Right lobe of liver (tissue), 6 donors: ENCODE measurements at places on chromosomes 6 and 20.

DNA sequence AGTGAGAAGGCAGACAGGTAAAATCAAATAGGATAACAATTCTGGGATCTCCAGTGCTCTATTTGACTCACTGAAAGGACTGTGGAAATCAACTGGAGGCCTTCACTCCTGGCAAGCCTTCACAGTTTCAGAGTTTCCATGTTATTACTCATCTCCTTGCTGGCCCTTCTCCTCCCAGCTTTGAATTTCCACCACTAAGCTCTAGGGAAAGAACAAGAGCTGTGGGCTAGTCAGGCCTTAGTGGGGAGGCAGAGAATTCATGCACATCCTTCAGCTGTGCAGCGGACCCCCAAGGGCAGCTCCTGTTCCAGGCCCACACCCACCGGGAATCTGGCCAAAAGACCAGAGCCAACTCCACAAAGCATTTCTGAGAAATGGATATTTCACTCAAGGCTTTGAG lies 26.0 kb downstream of the MYLIP start:
- no peak for DNase-seq

- DNase-seq = no peak
Observed at GRCh38 chr20:36147690-36148089, 6.8 kb upstream of the EPB41L1 start.

DNA sequence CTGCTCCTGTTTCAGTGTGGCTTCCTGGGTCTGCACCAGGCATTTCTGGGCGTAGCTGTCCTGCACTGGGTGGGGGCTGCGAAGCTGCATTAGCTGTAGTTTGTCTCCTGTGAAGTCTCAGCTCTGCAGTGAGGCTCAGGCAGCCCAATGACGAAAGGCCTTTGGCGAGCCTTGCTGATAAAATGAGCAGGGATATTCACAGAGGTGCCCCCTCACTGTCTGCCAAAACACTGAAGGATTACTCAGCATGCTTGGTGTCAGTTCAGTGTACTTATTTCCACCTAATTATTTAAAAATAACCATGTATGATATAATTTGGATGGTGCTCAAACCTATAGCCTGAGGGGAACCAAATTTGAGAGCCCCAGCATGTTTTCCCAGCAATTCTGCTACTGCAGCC lies 73.5 kb downstream of the ECT2L start:
- no peak for DNase-seq

DNA sequence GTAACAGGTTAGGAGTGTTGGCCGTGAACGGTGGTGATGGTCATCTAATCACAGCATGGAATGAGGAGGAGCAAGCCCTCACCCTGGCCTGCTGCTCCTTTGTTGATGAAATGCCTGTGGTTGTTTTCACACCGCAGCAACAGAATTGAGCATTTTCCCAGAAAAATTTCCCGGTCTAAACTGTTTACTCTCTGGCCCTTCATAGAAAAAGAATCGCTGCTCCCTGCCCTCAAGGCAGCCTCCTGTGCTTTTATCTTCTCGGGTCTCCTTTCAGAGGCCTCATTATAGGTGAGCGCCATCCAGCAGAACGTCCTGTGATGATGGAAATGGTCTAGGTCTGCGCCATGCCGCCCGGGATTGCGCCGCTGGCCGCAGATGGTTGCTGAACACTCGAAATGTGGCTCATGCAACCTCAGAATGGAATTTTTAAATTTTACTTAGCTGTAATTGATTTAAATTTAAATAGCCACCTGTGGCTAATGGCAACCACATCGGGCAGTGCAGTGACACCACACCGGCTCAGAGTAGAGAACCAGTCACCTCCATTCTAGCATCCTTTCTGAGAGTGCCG lies 30.2 kb downstream of the PHACTR3 start:
- no peak for DNase-seq

DNA sequence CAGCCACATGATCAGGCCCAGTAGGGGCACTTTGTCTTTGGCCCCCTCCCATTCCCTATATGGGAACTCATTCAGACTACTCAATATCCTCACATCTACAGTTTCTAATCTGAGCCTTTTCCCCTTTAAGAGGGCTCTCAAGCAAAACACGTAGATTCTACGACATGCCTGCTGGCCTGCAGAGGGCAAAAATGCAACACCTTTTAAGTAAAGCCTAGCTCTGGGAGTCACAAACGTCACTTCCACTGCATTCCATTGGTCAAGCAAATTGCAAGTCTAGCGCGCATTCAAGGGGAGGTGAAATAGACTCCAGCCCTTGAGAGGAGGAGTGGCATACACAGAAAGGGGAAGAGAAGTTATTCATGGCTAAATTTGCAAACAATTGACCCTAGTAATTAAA lies 70.6 kb downstream of the CDC40 start:
- DNase-seq = no peak

DNA sequence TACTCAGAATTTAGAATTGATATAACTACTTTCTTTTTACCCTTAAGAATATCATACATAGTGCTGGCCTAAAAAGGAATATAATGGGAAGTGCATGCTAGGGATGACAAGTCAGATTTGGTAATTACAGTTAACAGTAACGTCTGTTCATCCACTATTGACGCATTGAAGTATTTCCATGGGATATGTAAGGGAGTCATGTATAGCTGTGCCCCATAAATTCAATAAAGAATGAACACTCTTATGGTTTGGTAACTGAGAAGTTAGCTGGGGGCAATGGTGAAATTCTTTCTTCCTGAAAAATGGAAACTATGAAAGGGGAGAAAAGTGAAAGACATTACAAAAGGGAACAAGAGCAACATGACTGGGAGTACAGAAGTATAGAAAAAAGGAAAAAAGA lies 2.6 kb upstream of the COL19A1 start:
- no peak for DNase-seq

GRCh38 chr20:19802492-19803158 lies 44.6 kb downstream of the RIN2 start:
- DNase-seq = no peak

DNA sequence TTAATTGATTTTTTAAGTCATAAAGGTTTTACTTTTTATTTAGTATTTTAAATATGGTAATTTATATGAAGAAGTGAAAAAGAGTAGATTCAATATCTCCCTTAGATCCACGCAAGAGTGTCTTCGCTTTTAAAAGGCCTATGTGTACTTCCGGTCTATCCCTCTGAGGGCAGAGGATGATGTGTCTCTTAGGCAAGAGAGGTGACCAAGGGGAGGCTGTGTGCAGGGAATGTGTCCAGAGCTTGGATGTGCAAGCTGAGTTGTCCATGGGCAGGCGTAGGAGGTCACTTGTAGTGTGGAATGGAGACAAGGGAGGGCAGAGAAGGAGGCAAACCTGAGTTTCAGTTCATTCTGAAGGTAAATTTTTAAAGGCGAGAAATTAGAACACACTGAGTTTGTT lies 113.9 kb downstream of the CRYBG1 start:
- no peak for DNase-seq

DNA sequence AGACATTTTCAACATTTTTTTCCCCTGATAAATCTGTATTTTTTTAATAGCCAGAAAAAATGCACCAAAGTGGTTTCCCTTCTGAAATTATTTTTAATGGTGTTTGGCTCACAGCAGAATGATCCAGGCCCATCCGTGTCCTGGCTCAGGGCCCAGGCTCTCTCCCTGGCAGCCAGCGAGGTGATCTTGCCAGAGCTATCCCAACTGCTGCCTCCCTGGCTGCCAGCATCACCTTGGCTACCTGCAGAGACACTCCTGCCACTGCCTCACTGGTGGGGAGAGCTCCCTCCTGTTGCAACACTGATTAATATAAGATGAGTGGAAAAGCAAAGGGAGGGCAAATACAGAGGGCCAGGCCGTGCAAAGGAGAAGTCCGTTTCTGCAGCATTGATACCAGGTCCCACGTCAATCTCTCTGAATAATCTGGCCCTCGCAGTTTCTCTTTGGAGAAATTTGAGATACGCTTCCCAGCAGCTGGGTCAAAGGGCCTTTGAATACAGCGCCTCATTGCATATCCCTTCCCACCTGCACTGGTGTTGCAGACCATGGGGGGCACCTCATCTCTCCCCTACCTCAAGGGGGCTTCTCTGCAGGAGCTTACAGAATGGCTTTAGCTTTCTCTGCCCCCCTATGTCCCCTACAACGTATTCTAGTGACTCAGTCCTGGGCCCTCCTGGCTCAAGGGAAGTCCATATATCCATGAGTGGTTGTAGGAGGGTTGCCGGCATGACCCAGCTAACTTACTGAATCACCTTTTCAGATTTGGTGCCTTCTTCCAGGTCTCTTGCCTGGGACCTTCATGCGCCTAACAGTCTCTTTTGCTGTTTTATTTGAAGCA lies 12.8 kb upstream of the DSTN start:
- DNase-seq = peak; percentile 94

DNA sequence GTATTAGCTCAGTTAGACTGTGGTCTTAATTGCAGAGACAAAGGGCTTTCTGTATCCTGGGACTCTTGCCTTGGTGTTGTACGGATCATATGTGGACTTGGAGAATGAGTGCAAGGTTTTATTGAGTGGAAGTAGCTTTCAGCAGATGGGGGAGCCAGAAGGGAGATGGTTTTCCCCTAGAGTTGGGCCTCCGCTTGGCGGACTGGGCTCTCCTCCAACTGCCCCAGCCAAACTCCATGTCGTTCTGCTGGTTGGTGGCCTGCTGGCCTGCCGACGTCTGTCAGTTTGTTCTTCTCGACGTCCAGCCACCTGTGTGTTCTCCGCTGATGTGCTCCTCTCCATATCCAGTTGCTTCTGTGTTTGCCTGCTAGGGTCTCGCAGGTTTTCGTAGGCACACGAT lies 189.5 kb upstream of the FLRT3 start:
- no peak for DNase-seq

GRCh38 chr20:31607640-31608250 lies 2.7 kb downstream of the ID1 start:
- DNase-seq = no peak

DNA sequence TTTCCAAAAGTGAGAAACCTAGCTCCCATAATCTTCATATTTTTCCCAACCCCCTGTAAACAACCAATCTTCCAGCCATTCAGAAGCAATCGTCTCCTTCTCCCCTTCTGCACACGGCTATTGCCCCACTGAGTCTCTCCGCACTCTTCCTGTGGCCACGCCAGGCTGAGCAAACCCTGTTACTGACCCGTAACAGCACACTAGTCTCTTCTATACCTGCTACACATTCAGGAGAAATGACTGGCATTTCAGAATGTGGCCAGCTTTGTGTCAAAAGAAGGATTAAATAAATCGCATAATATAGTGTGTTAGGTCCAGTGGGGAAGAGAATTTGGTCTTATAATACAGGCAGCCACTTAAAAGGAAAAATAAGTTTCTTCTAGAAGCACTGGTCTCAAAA lies 41.4 kb downstream of the ECT2L start:
- no peak for DNase-seq

DNA sequence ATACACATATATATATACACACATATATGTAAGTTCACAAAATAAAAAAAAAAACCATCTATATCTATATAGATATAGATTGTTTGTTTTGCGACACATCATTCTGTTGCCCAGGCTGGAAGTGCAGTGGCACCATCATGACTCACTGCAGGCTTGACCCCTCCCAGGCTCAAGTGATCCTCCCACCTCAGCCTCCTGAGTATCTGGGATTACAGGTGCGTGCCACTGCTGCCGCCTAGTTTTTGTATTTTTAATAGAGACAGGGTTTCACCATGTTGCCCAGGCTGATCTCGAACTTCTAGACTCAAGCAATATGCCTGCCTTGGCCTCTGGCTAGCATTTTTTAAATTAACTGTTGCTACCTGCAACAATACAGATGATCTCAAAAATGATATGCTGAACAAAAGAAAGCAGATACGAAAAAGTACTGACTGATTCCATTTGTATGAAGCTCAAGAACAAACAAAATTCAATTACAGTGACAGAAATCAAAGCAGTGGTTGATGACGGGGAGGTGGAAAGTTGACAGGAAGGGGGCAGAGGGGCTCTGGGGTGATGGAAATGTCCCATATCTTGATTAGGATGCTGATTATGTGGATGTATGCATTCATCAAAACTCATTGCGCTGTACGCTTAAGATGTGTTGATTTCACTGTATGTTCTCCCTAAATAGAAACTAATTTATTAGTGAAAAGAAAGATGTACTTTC lies 49.6 kb downstream of the ATXN1 start:
- no peak for DNase-seq

- no peak for DNase-seq
Observed at GRCh38 chr6:156807028-156807427, 29.9 kb downstream of the ARID1B start.

- no peak for DNase-seq
Observed at GRCh38 chr6:81564470-81565068, 187.9 kb downstream of the TENT5A start.

DNA sequence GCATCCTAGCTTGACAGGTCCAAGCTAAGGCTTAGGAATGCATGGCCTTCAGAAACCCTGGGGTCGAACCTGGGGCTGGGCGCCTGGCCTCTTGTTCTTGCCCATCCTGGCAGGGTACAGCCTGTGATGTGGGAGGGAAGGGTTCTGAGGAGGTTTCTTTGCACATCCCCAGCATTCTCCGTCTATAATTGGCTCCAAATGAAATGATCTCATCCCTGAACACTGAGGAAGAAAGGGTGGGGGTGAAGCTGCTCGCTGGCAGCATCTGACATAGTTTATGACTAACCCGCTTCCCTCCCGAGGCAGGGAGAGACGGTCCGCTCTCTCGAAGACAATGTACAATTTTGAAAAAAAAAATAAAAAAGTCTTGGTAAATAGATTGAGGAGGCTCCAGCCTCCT lies 67.1 kb upstream of the ZNFX1 start:
- DNase-seq = no peak

DNA sequence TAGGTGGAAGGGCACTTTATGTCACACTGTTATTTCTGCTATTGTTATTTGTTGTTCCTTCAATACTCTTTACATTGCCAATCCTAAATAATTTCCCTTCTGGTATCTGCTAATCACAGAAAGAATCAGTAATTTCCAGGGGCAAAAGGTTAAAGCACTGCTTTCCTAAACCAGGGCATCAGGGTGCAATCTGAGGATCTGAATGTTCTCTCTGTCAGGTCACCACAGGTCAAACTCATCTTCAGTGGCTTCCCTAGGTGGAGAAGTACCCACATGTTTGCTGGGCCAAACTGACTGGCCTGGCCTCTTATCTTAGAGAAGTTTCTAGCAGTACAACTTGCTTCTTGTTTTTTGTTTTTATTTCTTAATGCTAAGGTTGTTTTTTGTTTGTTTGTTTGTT lies 118.7 kb downstream of the OPRM1 start:
- DNase-seq = no peak

- no peak for DNase-seq
Observed at GRCh38 chr20:55977690-55978459, 27.4 kb downstream of the CBLN4 start.

DNA sequence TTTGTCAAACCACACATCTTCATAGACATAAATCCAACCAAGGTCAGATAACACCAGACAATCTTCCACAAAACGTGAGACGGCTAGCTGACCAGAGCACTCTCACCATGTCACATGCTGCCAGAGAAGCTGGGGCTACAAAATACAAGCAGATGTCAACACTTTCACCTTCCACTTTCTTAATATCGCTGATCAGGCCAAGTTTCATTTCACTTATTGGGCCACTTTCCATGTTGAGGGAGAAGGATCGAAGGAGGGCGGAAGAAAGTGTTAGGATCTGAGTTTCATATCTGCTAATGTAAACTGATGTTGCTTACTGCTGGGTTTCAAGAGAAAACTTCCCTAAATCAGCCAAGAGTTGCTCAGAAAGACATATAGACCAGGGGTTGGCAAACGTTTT lies 177.0 kb upstream of the PRDM1 start:
- no peak for DNase-seq

- no peak for DNase-seq
Observed at GRCh38 chr6:131910219-131910589, 41.0 kb downstream of the CCN2 start.
